ENCODE measurements at places on chromosomes 11 and 22.

DNA sequence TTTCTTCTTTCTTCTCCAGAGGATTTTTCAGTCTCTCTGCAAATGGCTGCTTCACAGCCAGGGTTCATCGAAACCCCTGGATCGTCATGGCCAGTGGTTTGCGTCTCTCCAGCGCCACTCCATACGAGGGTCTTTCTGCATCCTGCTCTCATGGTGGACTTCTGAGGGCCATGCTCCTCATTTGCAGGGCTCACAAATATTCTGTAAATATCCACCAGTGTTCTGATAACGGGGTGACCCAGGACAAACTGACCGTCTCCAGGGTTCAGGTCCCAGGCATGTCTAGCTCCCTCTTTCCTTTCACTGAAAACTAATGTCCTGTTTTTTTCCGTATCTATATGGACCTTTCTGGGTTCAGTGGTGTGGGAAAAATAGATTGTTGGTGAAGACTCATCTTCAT, 15.7 kb upstream of the VPREB1 start:
- no peak for DNase-seq

DNA sequence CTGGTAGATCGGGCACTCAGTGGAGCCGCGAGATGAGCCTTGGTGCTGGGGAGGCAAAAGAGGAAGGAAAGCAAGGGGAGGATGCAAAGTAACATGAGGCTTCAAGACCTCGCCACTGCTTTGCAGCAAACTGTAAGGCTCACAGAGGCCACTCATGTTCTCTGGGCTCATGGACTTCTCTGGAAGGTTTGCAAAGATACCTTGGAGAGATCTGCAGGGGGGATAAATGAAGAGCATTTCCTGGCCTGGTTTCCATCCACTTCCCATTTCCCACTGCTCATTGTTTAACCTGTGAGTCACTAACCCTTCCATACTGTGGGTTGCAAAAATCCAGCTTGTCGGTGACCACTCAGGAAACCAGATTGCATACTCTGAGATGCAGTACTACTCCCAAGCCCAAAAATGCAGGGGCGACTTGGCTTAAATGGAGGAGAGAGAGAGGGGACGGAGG, 38.5 kb downstream of the OSBP2 start:
- no peak for DNase-seq

DNA sequence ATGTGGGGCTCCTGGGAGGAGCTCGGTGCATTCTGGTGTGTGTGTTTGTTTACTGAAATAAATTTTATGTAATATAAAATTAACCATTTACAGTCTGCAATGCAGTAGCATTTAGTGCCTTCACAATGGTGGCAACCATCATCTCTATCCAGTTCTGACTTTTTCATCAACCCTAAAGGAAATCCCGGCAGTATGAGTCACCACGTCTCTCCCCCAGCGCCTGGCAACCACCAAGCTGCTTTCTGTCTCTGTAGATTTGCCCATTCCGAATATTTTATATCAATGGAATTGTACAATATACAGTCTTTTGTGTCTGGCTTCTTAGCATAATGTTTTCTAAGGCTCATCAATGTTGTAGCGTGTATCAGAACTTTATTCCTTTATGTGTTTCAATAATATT, 300.5 kb downstream of the MIAT start:
- no peak for DNase-seq

- DNase-seq, result no peak
Observed at GRCh38 chr11:74783241-74783871, 34.7 kb downstream of the RNF169 start.

GRCh38 chr11:129451524-129451923, 75.9 kb downstream of the BARX2 start:
- no peak for DNase-seq
